ENCODE measurements at places on chromosomes 3 and 15. TPM values are rescaled to one million over a fixed set of nuclear protein-coding genes. Genes with fewer than 3 reads are reported as not detected.

DNA sequence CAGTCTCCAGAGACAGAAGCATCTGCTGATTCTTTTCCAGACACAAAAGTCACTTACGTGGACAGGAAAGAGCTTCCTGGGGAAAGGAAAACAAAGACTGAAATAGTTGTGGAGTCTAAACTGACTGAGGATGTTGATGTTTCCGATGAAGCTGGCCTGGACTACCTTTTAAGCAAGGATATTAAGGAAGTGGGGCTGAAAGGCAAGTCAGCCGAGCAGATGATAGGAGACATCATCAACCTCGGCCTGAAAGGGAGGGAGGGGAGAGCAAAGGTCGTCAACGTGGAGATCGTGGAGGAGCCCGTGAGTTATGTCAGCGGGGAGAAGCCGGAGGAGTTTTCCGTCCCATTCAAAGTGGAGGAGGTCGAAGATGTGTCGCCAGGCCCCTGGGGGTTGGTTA is 25.4 kb downstream of the SYNM start:
- DNase-seq: no peak

- DNase-seq: no peak
These were observed 15.0 kb upstream of the MINDY4B start for GRCh38 chr3:150920236-150920635.

- no peak for DNase-seq
These were observed 326.7 kb downstream of the LSAMP start for GRCh38 chr3:116118475-116119169.

The GPR87 gene
- total RNA-seq: not detected

The KLHL40 gene
- not detected for total RNA-seq

All from T-helper 17 cell (primary cell).